Smooth muscle cell of trachea (primary cell): ENCODE measurements at places on chromosomes 3 and 15. TPM values are rescaled to one million over a fixed set of nuclear protein-coding genes. Genes with fewer than 3 reads are reported as not detected.

Gene WDR49
- 0.17 and 1.0 TPM in 2 replicates for total RNA-seq

Gene DNASE1L3
- total RNA-seq, result not detected in 2 replicates

Gene GNAT1
- total RNA-seq, result not detected in 2 replicates

Gene TNNC1
- 0.66 TPM in 1 of 2 replicates, not detected in the other for total RNA-seq

Gene HCN4
- total RNA-seq, result under 0.01 TPM in 1 of 2 replicates, not detected in the other

Gene KCNAB1
- total RNA-seq, result under 0.01 and 2.8 TPM in 2 replicates

Gene POLQ
- 0.99 and 6.0 TPM in 2 replicates for total RNA-seq

Gene SLC9A9
- total RNA-seq, result 46.1 and 59.9 TPM in 2 replicates

Gene ERC2
- under 0.01 and 0.44 TPM in 2 replicates for total RNA-seq

Gene GP9
- total RNA-seq, result not detected in 2 replicates

Gene CPNE9
- total RNA-seq, result not detected in 2 replicates

Gene KIF7
- total RNA-seq, result 11.9 and 19.7 TPM in 2 replicates

Gene GUCA1C
- not detected in 2 replicates for total RNA-seq

Gene TGM5
- total RNA-seq, result not detected in 2 replicates

Gene NMB
- 3.6 and 6.8 TPM in 2 replicates for total RNA-seq

Gene SNTN
- total RNA-seq, result not detected in 2 replicates

Gene CLEC3B
- total RNA-seq, result 12.1 and 32.3 TPM in 2 replicates

Gene DAG1
- 41.3 and 53.8 TPM in 2 replicates for total RNA-seq

Gene MINAR1
- 0.44 and 0.83 TPM in 2 replicates for total RNA-seq

Gene LRRC49
- total RNA-seq, result 22.3 and 29.4 TPM in 2 replicates

Gene CPNE4
- total RNA-seq, result not detected in 2 replicates

Gene P2RY12
- 0.29 and 0.33 TPM in 2 replicates for total RNA-seq

Gene RARB
- total RNA-seq, result 15.5 and 16.9 TPM in 2 replicates

Gene IDH3A
- total RNA-seq, result 22.7 and 37.8 TPM in 2 replicates

Gene UCN2
- total RNA-seq, result 1.2 and 1.3 TPM in 2 replicates

Gene CCDC13
- total RNA-seq, result 0.29 and 1.2 TPM in 2 replicates

Gene NLGN1
- total RNA-seq, result 1.0 and 3.3 TPM in 2 replicates

Gene ICE2
- total RNA-seq, result 29.2 and 36.2 TPM in 2 replicates

Gene TUSC7
- under 0.01 TPM in 1 of 2 replicates, not detected in the other for total RNA-seq

Gene SPINK8
- not detected in 2 replicates for total RNA-seq

Gene ST8SIA2
- under 0.01 TPM in 1 of 2 replicates, not detected in the other for total RNA-seq

Gene CPEB1
- total RNA-seq, result 36.7 and 42.7 TPM in 2 replicates

Gene PCSK6
- total RNA-seq, result 0.15 and 0.50 TPM in 2 replicates

Gene MFSD1
- 140 and 195 TPM in 2 replicates for total RNA-seq

Gene CCR8
- total RNA-seq, result not detected in 2 replicates

Gene DNAH12
- total RNA-seq, result under 0.01 and 0.17 TPM in 2 replicates

Gene HTR3E
- total RNA-seq, result not detected in 2 replicates

Gene SAMD7
- not detected in 2 replicates for total RNA-seq

Gene LINGO1
- not detected in 2 replicates for total RNA-seq

Gene DNAJA4
- total RNA-seq, result 3.1 and 3.6 TPM in 2 replicates
